ENCODE measurements at places on chromosomes 7 and 10.

DNA sequence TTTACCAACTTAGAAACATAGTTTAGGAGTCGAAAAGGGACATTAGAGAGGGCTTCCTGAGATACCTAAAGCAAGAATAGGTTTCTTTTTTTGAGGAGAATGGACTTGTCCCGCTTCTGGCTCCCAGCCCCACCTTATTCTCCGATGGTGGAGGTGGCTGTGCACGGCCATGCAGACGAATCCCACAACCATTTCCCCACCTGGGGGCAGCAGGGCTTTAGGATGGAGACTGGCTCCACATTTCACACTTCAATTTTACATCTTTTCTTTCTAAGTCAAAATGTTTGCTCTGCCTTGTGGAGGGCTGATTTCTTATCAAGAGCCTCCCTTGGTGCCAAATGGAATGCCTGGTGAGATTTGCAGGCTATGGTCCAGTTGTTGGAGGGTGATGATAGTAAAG, 118.5 kb downstream of the GLRX3 start:
- no peaks in the 10 kb centered on the region for H3K4me1 ChIP-seq
- no peak overlapping the region for H3K4me3 ChIP-seq

GRCh38 chr7:42263971-42264370, 27.0 kb upstream of the GLI3 start:
- H3K27ac ChIP-seq, result no peak overlapping the region
- no peak for DNase-seq
- H3K4me3 ChIP-seq, result no peak overlapping the region
- no peaks in the 10 kb centered on the region for H3K4me1 ChIP-seq

DNA sequence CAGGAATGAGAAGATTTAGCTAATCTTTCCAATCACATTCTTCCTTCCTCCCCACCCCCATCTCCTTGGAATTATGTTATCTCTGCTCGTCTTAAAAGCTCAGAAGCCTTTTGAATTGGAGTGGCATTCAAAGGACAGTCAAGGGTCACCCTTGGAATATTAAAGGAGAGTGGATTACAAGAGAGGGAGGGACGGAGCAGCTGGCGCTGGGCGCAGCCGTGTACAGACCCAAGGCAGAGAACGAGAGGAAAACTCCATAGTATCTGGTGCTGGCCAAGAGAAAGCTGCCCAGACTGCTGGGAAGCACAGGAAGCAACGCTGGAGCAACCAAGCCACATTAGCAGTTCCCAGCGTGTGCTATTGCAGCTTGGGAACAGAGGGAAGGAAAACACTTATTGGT, 95.7 kb downstream of the POU6F2 start:
- no peak overlapping the region for H3K27ac ChIP-seq
- H3K4me1 ChIP-seq, result no peaks in the 10 kb centered on the region
- H3K4me3 ChIP-seq, result no peak overlapping the region
- 0 out of 3 replicates have a peak, but pooled peaks cover 2% of the 10 kb centered on the region for H3K27me3 ChIP-seq
- no peaks in the 10 kb centered on the region for H3K36me3 ChIP-seq
- DNase-seq, result no peak

DNA sequence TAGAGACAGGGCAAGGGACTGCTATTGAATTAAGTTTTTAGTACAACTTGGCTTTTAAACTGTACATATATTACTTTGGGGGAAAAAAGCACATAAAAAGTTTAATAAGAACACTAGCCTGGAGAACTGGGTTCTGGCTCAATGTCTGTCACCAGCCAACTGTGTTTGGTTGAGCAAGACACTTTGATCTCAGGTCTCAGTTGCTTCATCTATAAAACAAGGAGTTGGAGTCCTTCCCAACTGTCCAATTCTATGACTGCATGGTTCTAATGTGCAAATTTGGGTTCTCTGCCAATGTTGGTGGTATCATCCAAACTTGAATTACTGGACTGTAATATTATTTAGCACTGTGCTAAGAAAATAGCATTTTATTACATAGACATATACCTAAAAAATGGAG, 50.3 kb downstream of the ATXN7L1 start:
- no peak overlapping the region for H3K27ac ChIP-seq
- H3K36me3 ChIP-seq, result no peaks in the 10 kb centered on the region

DNA sequence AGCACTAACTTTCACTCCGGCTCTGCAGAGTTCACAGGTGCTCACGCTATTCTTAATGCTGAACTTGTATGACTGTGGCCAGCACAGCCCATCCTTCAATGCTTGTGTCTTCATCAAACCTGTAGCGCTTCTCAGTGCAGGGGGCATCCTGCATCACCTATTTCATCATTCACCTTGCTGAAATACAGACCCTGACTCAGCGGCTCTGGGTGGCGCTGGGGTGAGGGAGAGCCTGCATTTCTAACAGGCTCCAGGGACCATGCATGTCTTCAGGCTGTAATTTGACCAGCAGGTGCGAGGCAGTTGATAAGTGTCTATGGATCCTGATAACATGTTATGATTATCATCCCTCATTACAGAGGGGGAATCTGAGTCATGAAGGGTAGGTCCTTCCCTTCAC, 89.3 kb downstream of the VOPP1 start:
- H3K27me3 ChIP-seq, result no peaks in the 10 kb centered on the region
- no peak for DNase-seq
- peaks cover 24% of the 10 kb centered on the region for H3K36me3 ChIP-seq

GRCh38 chr10:65320236-65321026, 1605.4 kb upstream of the LRRTM3 start:
- H3K4me3 ChIP-seq, result no peak overlapping the region
- H3K27me3 ChIP-seq, result no peaks in the 10 kb centered on the region
- no peaks in the 10 kb centered on the region for H3K36me3 ChIP-seq
- no peak for DNase-seq
- H3K4me1 ChIP-seq, result no peaks in the 10 kb centered on the region

GRCh38 chr7:108454674-108455550, 1.3 kb downstream of the NRCAM start:
- no peaks in the 10 kb centered on the region for H3K4me1 ChIP-seq
- no peak for DNase-seq
- peak overlapping the region; percentile 26 for H3K4me3 ChIP-seq
- H3K27ac ChIP-seq, result no peak overlapping the region
- H3K27me3 ChIP-seq, result peaks cover 43% of the 10 kb centered on the region

- no peaks in the 10 kb centered on the region for H3K27me3 ChIP-seq
- H3K36me3 ChIP-seq, result no peaks in the 10 kb centered on the region
- no peak for DNase-seq
- H3K4me1 ChIP-seq, result no peaks in the 10 kb centered on the region
- H3K4me3 ChIP-seq, result no peak overlapping the region
These were observed 1107.2 kb downstream of the NRG3 start for GRCh38 chr10:82982110-82982608.

Measured in HepG2 (cell line).